ENCODE measurements at places on chromosomes 2 and 18.

DNA sequence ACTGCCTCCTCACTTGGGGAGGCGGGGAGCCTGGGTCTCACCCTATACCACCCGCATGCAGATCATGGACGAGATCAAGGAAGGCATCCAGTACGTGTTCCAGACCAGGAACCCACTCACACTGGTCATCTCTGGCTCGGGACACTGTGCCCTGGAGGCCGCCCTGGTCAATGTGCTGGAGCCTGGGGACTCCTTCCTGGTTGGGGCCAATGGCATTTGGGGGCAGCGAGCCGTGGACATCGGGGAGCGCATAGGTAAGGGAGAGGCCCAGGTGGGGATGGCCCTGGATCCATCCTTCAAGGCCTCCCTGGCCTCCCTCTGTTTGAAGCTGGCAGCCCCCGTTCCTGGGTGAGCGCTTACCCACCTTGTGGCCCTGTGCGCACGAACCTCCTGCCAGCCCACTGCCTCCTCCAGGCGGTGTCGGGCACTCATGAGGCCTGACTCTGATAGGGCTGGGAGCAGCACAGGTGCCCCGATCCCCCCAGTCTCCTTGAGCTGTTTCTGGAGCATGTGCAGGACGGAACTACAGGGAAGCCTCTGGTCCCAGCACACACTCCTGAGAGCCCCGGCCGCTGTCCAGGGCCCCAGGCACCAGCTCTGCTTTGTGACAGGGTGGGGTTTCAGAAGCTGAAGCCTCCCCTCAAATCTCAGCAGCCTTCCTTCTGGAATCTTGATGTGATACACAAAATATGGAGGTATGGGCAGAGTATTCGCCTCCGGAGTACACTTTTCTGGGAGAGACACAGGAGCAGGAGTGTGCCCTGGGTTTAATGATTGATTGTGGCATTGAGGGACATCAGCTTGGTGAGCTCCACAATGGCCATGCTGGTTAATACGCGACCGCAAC, 708 bp downstream of the AGXT start:
- no peak for DNase-seq

GRCh38 chr18:11178951-11179549, 29.7 kb upstream of the PIEZO2 start:
- DNase-seq = no peak

- no peak for DNase-seq
Observed at GRCh38 chr2:190417045-190417842, 9.1 kb downstream of the MFSD6 start.

DNA sequence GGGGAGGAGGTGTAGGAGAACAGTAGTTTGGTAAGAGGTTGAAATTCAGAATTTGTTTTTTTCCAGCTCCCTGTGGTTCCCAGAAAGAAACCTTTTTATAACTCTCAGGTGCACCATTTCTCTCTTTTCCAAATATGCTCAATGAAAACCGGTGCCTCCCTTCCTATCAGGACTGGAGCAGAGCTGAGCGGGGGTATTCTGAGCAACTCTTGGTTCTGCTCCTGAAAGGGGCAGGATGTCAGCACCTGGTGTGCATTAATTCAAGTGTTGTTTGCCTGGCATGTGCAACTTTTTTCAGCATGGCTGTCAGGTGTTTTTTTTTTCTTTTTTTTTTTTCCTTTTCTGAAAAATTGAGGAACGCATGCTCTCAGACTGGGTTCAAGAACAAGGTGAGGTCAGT, 74.1 kb downstream of the MAPK4 start:
- DNase-seq = no peak

DNA sequence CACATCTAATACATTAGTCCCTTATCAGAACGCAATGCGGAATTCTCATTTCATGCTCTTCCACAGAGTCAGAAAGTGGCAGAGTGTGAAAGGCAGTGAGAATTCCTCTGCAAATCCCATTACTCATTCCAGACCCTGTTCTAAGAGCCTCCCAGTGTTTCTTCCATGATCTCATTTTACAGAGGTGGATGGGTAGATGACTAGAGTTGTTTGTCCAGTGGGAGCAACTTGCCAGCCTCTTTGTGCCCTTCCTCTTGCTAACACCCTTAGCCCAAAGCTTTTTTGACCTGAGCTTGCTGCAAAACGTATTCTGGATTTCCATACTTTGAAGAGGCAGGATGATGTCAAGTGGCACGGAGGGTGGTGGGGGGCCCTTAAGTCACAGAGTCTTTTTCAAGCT, 467.7 kb upstream of the RGPD4 start:
- no peak for DNase-seq

DNA sequence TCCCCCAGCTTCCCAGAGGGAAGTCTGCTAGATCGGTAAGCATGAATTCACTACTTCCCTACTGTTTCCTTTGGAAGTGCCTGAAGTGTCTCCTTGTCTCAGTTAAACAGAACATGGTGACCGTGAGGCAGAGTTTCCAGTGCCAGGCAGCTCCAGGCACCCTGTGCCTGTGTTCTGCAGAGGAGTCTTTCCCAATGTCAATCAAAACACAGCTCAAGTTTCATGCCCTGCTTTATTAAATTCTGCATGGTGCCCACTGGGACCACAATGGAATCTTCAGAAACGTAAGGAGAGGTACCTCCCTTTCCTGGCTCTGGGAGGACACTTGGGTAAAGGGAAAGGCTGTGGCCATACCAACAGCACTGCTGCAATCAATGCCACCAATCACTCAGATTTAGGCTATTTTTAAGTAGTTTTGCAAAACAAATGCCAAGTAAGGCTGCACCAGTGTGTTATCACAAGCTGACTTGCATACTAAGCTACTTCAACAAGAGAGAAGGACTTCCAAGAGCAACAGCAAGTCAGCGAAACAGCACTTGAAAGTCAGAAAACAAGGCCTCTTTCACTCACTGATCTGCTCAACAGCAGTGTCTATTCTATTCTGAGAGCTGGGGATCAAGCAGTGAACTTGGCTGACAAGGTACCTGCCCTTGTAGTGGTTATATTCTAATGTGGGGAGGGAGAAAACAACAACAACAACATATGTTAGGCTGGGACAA, 14.9 kb downstream of the LPIN2 start:
- no peak for DNase-seq

GRCh38 chr2:20052861-20053281, 1.4 kb upstream of the LAPTM4A start:
- peak; percentile 83 for DNase-seq

- peak; percentile 92 for DNase-seq
Observed at GRCh38 chr2:191218292-191218898, 26.8 kb upstream of the MYO1B start.

Measured in IMR-90 (cell line).